ENCODE measurements at places on chromosomes 6 and 20. TPM values are rescaled to one million over a fixed set of nuclear protein-coding genes. Genes with fewer than 3 reads are reported as not detected.

The LSM14B gene
- 54.2 TPM for polyA plus RNA-seq

The CD40 gene
- polyA plus RNA-seq = 13.8 TPM

The SEL1L2 gene
- polyA plus RNA-seq = 0.80 TPM

The ZSWIM3 gene
- polyA plus RNA-seq = 1.5 TPM

The C6orf52 gene
- polyA plus RNA-seq = 0.38 TPM

The LTA gene
- not detected for polyA plus RNA-seq

The CAGE1 gene
- polyA plus RNA-seq = not detected

GRCh38 chr6:1658212-1659005, 48.7 kb downstream of the FOXC1 start:
- no peak for DNase-seq

DNA sequence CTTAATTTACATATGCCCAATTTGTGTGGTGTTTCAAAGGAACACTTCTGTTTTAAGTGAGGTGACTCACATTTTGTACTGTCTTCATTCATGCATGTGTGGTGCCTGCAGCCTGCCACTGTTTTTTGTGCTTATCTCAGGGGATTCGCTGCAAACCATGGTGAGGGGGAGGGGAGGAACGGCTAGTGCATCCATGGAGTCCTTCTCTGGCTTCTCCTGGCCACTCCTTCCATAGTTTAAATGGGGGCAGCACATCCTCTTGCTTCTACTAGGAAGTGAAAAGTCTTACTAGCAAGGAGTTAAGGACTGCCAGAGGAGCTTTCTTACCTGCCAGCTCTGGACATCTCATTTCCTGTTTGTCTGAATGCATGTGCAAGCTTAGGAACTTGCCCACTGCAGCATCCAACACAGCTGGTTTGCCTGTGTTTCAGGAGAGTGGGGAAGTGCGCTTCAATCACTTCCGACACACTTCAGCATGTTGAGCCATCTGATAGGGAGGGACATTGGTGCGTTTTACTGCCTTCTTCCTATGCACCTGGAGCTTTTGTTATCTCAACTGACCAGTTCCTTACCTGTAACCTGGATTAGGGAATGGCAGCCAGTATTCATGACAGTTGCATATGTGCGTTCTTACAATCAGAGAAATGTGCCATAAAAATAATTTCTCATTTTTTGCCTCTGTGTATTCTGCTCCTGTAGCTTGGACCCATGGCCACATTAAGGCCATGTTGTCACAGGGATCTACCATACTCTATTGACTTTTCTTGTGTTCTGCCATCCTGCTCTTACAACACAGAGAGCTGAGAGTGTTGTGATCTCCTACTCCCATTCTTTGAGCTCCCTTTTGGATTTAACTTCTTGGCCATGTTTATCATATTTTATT, 211.3 kb downstream of the ARID1B start:
- no peak for DNase-seq

DNA sequence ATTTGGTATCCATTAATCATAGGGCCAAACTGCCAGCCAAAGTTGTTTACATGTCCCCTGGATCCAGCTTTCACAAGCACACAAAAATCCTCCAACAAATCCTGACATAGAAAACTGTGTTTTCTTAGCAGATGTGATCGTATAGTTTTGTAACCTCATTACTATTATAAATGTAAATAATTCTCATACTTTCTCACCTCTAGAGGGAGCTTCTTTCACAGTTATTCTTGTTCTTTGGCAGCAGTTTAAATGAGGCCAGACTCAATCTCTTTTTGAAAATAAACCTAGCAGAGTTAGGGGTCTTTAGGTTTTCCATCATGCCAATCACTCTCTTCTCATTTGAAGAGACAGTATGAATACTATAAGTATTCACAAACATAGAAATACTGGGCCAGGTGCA, 17.0 kb upstream of the ZNF318 start:
- DNase-seq = no peak

DNA sequence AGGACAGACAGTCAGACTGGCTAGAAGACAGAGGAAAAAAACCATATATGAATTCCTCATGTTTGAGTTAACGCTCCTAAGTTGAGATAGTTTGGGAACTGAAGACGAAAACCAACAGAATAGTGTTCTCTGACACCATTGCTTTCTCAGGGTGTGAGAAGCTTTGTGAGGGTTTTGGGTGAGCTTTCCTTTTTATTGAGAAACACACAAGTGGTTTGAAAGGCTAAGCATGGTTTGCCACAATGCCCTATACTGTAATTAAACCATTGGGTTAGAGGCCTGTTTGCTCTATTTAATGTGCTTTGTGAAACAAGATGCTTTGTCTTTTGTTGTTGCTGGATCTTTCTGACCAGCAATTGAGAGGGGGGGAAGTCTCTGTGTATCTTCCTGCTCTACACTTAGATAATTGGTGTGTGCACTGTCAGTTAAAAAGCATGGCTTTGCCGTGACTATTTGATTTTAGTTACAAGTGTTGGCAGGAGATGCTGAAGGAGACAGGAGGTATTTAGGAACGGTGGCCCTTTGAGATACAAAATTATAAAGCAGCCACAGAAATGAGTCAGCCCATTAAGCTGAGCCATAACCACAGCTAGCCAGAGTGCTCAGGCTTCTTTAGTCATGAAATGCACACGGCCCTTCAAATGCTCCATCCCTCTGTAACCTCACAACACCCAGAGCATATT, 273.0 kb upstream of the PREP start:
- no peak for DNase-seq

GRCh38 chr6:13985663-13986325, 61.0 kb downstream of the RNF182 start:
- no peak for DNase-seq

DNA sequence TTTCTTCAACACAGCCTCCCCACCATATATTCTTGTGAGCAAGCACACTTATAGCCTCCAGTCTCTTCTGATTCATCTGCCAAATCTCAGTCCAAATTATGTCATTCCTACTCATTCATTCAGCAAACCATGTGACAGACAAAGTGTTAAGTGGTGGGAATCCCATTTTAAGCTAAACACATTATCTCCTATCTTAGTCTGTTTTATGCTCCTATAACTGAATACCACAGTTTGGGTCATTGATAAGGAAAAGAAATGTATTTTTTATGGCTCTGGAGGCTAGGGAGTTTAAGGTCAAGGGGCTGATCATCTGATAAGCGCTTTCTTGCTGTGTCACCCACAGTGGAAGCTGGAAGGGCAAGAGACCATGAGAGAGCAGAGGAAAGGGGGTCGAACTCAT, 23.9 kb upstream of the SMIM13 start:
- no peak for DNase-seq

DNA sequence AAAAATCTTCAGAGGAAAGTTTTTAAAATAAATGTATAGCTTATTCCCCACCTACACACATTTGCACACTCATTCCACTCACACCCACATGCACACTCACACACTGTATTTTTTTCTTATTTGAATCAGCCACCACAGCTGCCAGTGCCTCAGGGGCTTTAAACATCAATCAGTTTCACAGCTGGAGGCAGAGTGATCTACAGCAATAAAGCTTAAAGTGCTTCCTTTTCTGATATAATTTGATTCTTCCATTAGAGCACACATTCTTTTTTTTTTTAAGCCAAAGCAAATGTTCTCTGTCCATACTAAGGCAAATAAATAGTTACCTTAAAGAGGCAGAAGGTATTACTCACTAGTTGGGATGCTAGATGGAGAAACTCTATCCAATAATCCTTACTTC, 498.8 kb upstream of the POU3F2 start:
- DNase-seq = no peak

DNA sequence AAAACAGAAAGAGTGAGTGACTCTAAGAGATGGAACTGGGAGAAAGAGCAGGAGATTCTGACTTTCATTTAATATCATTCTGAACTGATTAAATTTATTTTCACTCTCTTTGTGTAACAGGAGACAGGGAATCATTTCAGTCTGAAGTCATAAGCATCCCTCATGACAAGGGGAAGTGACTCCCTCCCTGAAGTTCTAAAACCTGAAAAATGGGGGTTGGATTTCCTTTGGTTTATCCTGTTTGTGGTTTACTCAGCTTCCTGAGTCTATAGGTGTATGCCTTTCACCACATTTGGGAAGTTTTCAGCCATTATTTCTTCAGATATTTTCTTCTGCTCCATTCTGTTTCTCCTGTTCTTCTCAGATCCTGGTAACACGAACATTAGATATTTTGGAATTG, 3.4 kb upstream of the FKBP1A start:
- DNase-seq = no peak

GRCh38 chr6:53992522-53992921, 118.7 kb upstream of the MLIP start:
- DNase-seq = no peak

DNA sequence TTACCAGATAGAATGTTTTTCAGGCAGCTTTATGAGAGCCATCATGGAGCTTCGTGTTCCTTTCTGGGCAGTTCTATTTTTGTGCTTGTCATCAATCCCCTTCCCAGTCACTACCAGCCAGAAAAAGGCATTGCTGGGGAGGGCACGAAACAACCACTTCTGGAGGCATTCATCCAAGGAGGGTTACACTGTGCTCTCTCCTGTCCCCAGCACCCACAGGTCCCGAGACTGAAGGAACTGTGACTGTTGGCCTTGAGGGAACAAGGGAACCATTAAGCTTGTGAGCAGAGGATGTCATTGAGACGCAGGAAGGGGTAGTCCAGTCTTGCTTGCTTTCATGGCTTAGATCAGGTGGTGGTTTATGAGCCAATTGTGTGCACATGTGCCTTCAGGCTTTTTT, 20.1 kb upstream of the ENPP5 start:
- no peak for DNase-seq
